ENCODE measurements at places on chromosomes 2 and 18. TPM values are rescaled to one million over a fixed set of nuclear protein-coding genes. Genes with fewer than 3 reads are reported as not detected.

LIPT1 gene
- total RNA-seq = 6.3 TPM

MOGAT1 gene
- total RNA-seq = not detected

POTEC gene
- total RNA-seq = not detected

POTEJ gene
- not detected for total RNA-seq

SKOR2 gene
- not detected for total RNA-seq

BCL2 gene
- total RNA-seq = 16.3 TPM

CNTNAP5 gene
- not detected for total RNA-seq

CRYGD gene
- total RNA-seq = not detected

THUMPD2 gene
- total RNA-seq = 18.0 TPM

ZBTB7C gene
- total RNA-seq = 50.0 TPM

TXNL4A gene
- total RNA-seq = 16.6 TPM

ACKR3 gene
- 11.8 TPM for total RNA-seq

MPHOSPH10 gene
- 19.0 TPM for total RNA-seq

CNNM4 gene
- total RNA-seq = 29.1 TPM

IL36A gene
- total RNA-seq = not detected

CEP68 gene
- 26.3 TPM for total RNA-seq

KCNG3 gene
- total RNA-seq = 0.25 TPM

HTR2B gene
- total RNA-seq = 0.10 TPM

RGPD4 gene
- total RNA-seq = not detected

RAB6C gene
- total RNA-seq = not detected

CMPK2 gene
- 2.6 TPM for total RNA-seq
